ENCODE measurements at places on chromosomes 5 and 9.
A peak's percentile ranks its signal among the peaks of the same experiment; 100 is the strongest.

DNA sequence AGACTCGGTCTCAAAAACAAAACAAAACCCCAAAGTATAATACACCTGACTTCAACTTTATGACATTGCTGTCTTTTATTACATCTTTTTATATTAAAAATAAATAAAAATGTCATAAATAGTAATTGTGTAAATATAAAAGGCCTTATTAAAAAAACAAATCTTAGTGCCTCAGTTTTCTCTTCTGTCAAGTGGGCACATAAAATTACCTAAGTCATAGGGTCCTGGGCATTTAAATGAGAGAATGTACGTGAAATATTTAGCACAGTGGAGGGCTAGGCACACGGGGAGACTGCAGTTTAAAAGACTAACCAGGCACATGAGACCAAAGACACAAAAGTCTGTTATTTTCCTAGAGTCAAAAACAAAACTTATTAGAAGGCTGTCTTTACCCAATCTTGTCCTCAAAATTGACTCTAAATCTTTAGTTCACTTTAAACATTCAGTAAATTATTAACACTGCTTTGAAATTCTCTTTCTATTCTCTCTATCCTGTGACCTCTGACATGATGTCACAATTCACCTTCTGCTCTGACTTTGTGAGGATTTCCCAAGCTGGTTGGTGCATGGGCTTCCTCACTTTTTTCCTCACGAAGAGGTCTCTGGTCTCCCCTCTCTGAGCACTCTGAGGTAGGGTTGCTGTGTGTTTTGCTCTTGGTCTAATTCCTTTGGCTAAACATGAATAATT lies 2.5 kb upstream of the RNF14 start:
- H3K4me3 ChIP-seq = no peak overlapping the region
- no peak for DNase-seq
- H3K4me1 ChIP-seq = peaks cover 6% of the 10 kb centered on the region
- H3K27ac ChIP-seq = no peak overlapping the region
- H3K36me3 ChIP-seq = no peaks in the 10 kb centered on the region

DNA sequence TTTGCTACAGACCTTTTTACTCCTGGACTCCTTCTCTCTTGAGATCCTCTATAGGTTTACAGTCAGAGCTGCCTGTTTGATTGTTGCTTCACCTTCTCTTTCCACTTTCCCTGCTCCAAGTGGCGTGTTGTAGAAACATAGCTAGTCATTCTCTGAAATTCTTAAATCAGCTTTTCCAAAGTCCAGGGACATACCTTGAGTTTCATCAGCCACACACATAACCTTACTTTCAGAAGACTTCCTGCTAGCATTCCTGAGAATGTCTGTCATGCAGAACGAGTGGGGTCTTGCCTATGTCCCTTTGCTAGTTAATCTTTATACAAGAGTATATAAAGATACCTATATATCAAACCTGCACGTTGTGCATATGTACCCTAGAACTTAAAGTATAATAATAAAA lies 230.3 kb upstream of the ZNF462 start:
- no peak overlapping the region for H3K27ac ChIP-seq
- no peaks in the 10 kb centered on the region for H3K27me3 ChIP-seq
- no peak overlapping the region for H3K4me3 ChIP-seq
- DNase-seq = no peak
- H3K4me1 ChIP-seq = no peaks in the 10 kb centered on the region
- H3K36me3 ChIP-seq = no peaks in the 10 kb centered on the region

GRCh38 chr9:132114102-132114707 lies 34.5 kb upstream of the MED27 start:
- H3K4me1 ChIP-seq = no peaks in the 10 kb centered on the region
- H3K4me3 ChIP-seq = no peak overlapping the region
- H3K27me3 ChIP-seq = peaks cover 2% of the 10 kb centered on the region
- H3K27ac ChIP-seq = no peak overlapping the region
- no peaks in the 10 kb centered on the region for H3K36me3 ChIP-seq

- peaks cover 23% of the 10 kb centered on the region for H3K27me3 ChIP-seq
- no peak overlapping the region for H3K4me3 ChIP-seq
- no peak overlapping the region for H3K27ac ChIP-seq
- H3K4me1 ChIP-seq = no peaks in the 10 kb centered on the region
Observed at GRCh38 chr5:51387884-51388275, 4.6 kb downstream of the ISL1 start.

DNA sequence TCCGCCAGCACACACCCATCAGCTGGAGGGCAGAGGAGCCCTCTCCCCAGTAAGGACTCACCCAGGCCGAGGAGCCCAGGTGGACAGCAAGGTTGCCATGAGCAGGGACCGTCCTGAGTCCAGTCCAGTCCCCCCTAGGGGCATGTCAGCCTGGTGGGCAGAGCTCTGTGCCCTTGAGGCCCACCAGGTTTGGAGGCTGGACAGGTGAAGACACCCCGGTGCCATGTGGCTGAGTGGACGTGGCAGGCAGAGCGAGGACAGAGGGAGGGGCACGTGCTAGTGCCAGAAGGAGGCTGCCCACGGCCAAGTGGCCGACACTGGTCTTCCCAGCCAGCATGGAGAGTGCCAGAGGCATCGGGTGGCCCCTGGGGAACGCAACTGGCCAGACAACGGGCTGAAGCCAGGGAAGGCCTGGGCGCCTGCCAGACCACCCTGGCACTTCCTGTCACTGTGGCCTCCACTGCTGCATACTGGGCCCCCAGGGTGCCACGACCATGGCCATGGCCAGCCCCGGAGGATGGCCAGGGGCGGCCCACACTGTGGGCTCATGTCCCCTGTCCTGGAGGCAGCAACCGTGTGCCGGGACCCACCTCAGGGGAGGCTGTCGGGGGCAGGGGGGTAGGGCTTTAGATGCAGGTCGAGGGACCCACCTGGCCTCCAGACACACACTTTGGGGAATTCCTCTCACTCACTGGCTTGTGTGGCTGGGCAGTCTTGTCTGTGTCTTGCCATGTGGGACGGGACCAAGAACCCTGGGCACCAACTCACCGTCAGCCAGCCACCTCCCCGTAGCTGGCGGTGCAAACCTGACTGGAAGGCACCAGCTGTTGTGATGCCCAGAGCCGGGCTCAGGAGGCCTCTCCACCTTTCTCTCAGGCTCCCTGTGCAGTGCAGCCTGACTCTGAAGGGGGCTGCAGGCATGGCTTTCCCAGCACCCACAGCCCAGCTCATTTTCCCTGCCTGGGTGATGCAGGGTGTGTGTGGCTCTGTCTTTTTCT lies 42.3 kb upstream of the LPCAT1 start:
- peaks cover 16% of the 10 kb centered on the region for H3K4me1 ChIP-seq
- H3K27ac ChIP-seq = no peak overlapping the region
- no peak overlapping the region for H3K4me3 ChIP-seq
- H3K27me3 ChIP-seq = no peaks in the 10 kb centered on the region

DNA sequence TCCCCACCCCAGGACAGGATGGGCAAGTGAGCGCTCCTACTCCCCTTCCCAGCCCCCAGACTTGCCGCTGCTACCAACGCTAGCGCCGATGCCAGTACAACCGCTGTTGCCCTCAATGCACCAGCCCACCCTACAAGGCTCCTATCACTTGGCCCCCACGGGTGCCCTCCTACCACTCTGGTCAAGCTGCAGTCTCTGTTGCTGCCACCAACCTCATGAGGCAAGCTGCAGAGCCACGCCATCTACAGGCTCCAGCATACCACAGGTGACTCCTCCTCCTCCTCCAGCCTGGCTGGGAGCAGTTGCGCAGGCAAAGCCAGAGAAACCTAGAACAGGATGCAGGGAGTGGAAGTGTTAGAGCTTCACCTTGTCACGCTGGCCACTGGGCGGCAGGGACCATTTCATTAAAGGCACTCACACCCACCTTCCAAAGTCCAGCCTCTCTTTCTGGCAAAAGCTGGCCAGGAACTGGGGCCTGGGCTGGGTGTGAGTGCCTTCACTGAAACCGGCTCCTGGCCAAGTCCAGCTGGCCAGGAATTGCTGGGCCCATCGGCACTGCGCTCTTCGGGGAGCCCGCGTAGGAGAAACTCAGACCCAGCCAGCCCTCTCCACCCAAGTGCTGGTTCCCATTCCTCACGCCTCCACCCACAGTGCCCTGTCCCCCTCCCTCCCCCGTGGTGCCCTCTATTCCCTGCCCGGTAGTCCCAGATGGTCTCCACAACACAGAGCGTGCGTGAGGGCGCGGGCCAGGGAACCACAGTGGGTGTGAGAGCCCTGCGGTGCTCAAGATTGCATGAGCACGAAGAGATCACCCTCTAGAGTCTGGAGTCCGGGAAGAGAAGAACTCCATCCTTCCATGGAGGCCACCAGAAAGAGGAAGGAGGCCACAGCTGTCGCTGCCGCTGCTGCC lies 1.6 kb upstream of the PCAT7 start:
- no peaks in the 10 kb centered on the region for H3K27me3 ChIP-seq
- no peak overlapping the region for H3K4me3 ChIP-seq
- no peak for DNase-seq
- H3K36me3 ChIP-seq = no peaks in the 10 kb centered on the region
- no peaks in the 10 kb centered on the region for H3K4me1 ChIP-seq

- H3K27me3 ChIP-seq = no peaks in the 10 kb centered on the region
- no peak overlapping the region for H3K4me3 ChIP-seq
- H3K27ac ChIP-seq = peak overlapping the region; percentile 47
- H3K4me1 ChIP-seq = peaks cover 10% of the 10 kb centered on the region
- H3K36me3 ChIP-seq = no peaks in the 10 kb centered on the region
Observed at GRCh38 chr5:149610589-149611255, 29.4 kb downstream of the ARHGEF37 start.

DNA sequence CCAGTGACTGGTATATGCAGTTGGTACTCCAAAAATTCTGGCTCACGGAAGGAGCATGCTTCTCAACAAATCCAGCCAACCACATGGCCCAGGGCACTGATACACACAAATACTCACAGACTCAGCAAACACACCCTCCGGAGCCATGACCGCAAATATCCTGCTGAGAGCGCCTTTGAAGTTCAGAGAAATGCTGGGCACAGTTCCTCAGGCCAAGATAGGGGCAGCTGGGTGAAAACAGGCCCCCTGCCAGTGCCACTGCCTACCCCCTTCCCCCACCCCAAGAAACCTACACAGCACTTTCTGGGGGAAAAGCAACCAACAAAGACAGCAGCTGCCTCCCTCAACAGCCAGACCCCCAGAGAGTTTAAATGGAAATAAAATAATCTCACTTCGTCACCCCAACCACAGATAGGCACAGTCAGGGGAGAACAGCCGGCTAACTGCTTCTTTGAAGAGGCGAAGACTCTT lies 120.0 kb downstream of the C5orf15 start:
- no peak overlapping the region for H3K27ac ChIP-seq
- H3K27me3 ChIP-seq = no peaks in the 10 kb centered on the region
- no peak overlapping the region for H3K4me3 ChIP-seq
- no peaks in the 10 kb centered on the region for H3K4me1 ChIP-seq
- no peaks in the 10 kb centered on the region for H3K36me3 ChIP-seq

DNA sequence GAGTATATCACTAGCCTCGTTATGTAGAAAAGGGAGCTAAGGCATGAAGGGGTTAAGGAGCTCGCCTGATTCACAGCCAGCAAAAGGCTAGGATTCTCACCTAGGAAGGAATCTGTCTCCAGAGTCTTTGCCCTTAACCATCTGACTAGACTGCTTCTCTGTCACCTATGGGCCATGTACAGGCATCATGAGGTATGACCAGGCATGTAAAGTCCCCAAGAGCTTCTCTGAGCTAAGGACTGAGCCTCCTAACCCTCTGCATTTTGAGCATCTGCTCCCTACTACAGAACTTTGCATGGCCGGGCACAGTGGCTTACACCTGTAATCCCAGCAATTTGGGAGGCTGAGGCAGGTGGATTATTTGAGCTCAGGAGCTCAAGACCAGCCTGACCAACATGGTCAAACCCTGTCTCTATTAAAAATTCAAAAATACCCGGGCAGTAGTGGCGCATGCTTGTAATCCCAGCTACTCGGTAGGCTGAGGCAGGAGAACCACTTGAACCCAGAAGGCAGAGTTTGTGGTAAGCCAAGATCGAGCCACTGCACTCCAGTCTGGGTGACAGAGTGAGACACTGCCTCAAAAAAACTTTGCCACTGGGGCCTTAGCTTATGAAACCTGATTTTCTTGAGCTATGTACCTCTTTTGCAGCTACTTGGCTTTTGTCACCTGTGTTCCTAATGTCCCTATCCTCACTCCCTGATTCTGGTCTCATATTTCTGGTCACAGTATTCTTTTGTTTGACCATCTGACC lies 33.2 kb upstream of the IL7R start:
- no peak for DNase-seq
- H3K4me3 ChIP-seq = no peak overlapping the region
- no peaks in the 10 kb centered on the region for H3K27me3 ChIP-seq
- H3K36me3 ChIP-seq = no peaks in the 10 kb centered on the region
- no peak overlapping the region for H3K27ac ChIP-seq
- H3K4me1 ChIP-seq = no peaks in the 10 kb centered on the region
